ENCODE measurements at places on chromosomes 7 and 10.

DNA sequence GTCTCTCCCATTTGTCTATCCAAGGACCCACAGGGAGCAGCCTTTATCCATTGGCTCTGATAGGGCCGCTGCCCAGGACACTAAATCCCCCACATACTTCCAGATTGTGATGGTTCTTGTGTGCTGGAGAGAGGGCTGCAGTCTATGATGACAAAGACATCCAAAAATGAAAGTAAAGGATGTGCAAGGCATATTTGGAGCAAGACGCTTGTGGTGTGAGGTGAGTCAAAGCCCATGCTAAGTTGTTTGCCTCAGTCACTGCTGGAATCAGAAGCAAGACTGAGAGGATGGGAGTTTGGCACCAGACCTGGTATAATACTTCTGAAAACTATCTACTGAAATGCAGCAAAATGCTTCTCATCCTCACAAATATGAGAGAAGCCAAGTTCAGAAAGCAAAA lies 22.7 kb downstream of the ZNF22 start:
- DNase-seq, result no peak

DNA sequence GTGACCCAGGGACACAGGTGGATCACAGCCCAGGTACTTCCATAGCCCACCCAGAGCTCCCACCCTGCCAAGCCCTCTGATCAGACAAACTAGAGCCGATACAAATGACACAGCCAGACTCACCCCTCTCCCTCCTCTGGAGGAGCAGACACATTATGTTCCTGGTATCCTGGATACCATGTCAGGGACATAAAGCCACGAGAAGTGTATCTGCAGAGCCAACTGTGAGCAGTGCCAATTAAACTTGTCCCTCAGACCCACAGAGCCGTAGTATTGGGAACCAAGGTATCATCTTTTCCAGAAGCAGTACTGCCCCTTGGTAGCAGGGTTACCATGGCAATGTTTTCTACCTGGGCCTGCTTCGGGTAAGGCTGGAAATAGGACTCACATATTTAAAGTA lies 47.3 kb upstream of the CPXM2 start:
- no peak for DNase-seq

DNA sequence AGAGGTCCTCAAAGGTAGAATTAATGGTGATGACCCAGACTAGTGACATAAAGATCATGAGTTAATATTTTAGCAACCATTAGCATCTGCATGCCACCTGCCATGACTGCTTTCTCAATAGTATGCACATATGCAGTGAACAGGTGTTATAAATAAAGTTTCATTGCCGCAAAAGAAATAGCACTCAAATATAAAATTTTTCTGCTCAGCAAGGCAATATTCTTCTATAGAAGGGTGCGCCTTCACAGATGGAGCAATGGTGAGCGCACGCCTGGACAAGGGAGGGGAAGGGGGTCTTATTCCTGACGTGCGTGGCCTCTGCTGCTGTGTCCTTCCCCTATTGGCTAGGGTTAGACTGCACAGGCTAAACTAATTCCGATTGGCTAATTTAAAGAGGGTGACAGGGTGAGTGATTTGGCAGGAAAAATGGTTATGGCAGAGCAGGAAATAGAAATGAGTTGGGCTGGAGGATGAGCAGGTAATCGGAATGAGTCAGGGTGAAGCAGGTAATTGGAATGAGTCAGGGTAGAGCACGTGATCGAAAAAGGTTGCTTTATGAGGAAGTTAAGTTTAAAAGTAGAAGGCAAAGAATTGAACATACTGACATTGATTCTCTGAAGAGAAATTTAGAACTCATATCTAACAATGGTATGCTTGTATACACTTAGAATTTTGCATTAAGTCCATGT lies 24.7 kb upstream of the TRIM24 start:
- no peak for DNase-seq

DNA sequence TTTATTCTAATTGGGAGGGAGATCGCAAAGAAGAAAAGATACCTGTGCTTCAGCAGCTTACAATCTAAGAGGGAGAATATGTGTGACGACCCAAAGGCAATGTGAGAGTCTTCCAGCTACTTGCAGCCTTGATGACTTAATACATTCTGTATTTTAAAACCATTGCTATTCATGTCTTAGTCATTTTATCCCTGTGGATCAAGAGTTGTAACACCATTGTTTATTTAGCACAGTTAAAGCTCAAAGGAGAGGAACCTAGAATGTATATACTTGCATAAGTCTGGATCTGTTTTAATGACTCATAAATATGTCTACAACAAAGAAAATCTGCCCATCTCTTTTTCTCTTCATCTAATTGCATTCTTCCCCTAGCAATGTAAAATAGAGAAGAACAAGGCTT lies 117.9 kb upstream of the DLX6 start:
- DNase-seq, result no peak

DNA sequence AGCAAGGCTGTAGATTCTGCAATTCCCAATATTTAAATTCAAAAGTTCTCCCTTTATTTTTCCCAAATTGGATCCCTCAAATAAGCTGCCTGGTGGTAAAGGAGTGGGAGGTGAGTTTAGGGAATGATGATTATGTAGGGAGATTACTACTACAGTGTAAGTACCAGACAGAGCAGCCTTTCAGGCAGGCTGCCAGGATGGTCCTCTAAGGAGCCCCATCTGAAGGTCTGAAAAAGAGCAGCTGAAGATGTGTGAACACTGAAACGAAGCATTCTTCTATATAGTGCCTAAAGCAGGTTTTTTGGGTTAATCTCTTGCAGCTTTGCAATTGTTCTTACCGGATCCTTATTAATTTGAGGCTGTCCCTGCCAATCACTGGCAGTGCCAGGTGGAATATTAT lies 84.7 kb downstream of the CREB5 start:
- no peak for DNase-seq

DNA sequence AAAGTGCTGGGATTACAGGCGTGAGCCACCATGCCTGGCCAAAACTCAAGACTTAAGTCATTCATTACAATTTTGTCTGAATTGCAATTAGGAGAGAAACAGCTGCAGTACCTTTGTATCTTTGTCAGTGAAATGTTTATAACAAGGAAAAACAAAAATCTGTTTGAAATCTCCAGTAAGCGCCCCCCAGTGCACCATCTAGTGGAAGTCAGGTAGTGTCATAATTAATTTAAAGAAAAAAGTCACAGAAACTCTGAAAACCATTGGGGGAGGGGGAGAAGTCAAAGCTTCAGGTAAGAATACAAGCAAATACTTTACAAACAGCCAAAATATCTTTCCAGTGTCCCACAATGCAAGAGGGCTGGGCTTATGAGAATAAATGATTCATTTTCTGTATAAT lies 2.8 kb downstream of the MPP7 start:
- no peak for DNase-seq

Measured in ELF-1 (cell line).